RWPE2 (cell line): ENCODE measurements at places on chromosomes 2 and 18.

DNA sequence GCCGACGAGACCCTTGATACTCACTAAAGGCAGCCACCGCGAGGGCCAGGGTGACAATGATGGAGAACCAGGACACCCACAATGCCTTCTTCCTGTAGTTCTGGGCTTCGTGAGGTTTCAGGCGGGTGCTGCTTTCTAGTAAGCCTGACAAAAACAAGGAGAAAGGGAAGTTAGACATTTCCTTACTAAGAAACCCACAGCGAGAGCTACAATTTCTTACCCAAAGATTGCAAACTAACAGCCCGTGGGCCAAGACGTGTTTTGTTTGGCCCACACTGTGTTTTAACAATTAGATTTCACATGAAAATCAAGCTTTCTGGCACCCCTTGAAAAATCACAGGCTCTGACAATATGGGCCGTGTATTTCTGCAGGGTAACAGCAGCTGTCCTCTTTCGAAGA, 5.6 kb downstream of the TMEM163 start:
- DNase-seq, result no peak

- no peak for DNase-seq
Observed at GRCh38 chr18:3044931-3045698, 32.2 kb upstream of the LPIN2 start.

DNA sequence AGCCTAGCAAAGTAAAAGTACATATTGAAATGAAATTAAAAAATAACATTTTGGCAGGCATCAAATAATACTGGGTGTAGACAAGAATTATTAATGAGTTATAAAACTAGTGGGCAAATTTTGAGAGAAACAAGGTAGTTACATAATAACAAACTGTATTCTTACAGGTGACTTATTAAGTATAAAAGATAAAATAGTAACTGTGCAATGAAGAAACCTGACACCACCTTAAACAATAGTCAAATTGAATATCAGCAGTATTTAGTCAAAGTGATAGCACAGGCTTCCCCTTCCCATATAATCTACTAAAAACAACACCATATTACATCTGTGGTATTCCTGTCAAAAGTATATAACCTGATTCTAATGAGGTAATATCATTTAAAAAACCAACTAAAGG, 1099.8 kb upstream of the CRIM1 start:
- no peak for DNase-seq

DNA sequence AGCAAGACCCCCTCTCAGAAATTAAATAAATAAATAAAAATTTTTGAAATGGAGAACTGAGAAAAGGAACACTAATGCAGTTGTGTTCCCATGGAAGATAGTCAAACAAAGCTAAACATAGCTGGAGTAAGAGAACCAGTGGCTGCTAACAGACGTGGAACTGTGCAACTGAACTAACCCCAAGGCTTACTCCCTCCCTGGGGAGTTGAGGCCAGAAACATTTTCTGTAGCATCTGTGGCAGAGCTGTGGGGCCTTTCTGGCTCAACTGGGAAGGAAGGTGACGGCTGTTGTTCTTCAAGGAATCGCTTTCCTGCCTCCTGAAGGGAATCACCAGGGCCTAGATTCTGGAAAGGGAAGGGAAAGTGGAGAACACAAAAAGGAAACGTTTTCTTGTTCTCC, 53.9 kb upstream of the B3GNT2 start:
- DNase-seq, result no peak

- DNase-seq, result no peak
Observed at GRCh38 chr2:160401895-160402294, 91.7 kb downstream of the RBMS1 start.

DNA sequence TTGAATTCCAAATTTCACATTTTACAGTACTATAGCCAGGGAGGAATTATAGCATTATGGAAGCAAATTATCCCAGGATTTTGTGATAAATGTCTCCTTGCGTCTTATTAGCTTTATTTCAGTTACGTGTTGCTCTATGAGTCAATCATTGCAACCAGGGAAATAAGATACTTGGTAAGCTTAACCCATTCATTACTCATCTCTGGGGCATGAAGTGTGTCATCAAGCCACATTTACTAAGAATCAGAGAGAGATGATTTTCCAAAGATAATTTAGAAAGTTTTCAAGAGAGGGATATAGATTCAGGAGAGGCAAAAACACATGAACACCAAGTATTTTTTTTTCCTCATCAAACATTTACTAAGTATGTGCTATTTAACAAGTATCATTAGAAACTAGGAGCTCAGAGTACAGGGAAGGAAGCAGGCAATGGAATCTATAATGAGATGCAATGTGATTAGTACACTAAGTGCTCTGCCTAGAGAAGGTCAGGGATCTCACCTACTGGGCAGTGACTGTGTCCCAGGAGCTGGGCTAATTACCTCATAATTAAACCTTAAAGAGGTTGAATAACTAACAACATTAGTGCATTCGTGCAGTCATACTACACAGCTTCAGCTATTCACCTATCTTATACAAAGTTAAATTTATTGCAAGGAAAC, 217.8 kb upstream of the NXPH2 start:
- no peak for DNase-seq

- no peak for DNase-seq
Observed at GRCh38 chr2:62163106-62163831, 32.6 kb upstream of the B3GNT2 start.
